ENCODE measurements at places on chromosomes 12 and 14. TPM values are rescaled to one million over a fixed set of nuclear protein-coding genes. Genes with fewer than 3 reads are reported as not detected.

The RHEBL1 gene
- 1.1 TPM for total RNA-seq

The CEBPE gene
- total RNA-seq: not detected

The DDHD1 gene
- total RNA-seq: 25.3 TPM

The YARS2 gene
- 10.9 TPM for total RNA-seq

The TAS2R46 gene
- total RNA-seq: 1.3 TPM

The KRT2 gene
- total RNA-seq: not detected

The GLT1D1 gene
- 3.5 TPM for total RNA-seq

The CRIP1 gene
- total RNA-seq: 96.2 TPM

The ERP27 gene
- total RNA-seq: 9.7 TPM

The SLC6A13 gene
- total RNA-seq: 3.9 TPM

The GPR135 gene
- total RNA-seq: 2.1 TPM

The TPCN1 gene
- 51.9 TPM for total RNA-seq

The PPFIA2 gene
- total RNA-seq: 1.4 TPM

The CMTM5 gene
- 0.96 TPM for total RNA-seq

The KRT83 gene
- not detected for total RNA-seq

- peak; percentile 89 for DNase-seq
Measured at GRCh38 chr12:617304-617915, 45.8 kb downstream of the NINJ2 start.

GRCh38 chr12:130128790-130129735 lies 33.2 kb upstream of the FZD10 start:
- DNase-seq: no peak

- DNase-seq: no peak
Measured at GRCh38 chr12:72246370-72246769, 25.8 kb upstream of the TRHDE start.

- no peak for DNase-seq
Measured at GRCh38 chr12:56801661-56802622, 38.8 kb downstream of the HSD17B6 start.

- DNase-seq: no peak
Measured at GRCh38 chr12:26283617-26284016, 88.2 kb downstream of the SSPN start.

DNA sequence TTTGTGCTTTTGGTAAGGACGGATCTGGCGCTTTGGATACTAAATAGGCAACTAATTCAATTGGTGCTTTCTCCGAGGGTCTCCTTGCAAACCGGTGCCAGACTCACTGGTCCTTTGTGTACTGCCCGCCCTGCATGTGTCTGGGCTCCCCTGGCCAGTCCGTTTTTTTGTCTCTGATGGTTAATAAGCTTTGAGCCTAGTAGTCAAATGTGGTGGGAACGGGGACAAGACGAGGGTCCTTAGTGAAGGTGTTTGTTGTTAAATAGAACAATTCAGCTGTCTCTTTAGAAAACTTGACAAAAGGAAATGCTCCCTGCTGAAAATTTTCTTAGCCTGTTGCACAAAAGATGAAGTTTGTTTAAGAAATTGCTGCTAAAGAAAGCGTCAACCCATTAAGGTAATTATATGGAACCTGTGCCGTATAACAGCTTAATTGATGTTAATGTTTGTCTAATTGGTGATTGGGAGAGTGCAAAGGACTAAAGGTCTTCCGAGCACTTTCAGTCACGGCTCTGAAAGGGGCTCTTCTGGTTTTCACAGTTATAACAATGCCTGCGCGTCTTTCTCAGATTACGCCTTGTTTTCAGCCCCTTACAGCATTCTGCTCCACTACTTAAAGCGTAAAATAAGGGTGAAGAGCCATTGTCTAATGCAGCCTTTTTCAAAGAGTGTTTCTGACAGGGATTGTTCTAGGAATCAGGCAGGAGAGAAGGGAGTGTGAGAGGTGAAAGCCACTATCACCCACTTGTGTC lies 537.4 kb downstream of the PRKD1 start:
- DNase-seq: no peak

GRCh38 chr14:68561531-68562007 lies 231.3 kb downstream of the ZFP36L1 start:
- no peak for DNase-seq

DNA sequence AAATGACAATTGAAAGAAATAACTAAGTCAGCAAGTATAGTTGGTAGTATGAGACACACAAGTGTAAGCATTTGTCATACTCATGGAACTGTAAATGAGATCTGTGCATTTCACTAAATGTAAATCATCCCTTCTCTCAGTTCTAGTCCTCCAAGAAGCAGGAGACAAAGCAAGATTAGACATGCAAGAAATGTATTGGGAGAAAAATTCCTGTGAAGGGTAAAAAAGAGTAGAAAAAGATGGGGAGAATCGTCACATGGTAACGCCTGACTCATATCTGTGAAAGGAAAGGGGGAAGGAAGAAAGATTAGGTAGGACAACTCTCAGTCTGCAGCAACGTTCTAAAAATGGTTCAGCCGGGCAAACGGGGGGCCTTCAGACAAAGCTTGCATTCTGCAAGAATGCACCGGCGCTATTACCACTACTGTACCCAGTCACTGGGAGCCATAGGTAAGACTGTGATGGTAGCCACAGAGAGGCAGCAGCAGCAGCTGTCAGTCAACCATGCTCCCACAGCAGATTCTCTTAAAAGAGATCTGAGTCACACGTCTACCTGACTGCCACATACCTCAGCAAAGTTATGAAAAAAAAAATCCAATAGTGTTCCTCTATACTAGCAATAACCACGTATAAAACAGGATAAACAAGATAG lies 18.0 kb upstream of the RFX4 start:
- no peak for DNase-seq

- DNase-seq: no peak
Measured at GRCh38 chr14:24437736-24438067, 4.9 kb downstream of the SDR39U1 start.

DNA sequence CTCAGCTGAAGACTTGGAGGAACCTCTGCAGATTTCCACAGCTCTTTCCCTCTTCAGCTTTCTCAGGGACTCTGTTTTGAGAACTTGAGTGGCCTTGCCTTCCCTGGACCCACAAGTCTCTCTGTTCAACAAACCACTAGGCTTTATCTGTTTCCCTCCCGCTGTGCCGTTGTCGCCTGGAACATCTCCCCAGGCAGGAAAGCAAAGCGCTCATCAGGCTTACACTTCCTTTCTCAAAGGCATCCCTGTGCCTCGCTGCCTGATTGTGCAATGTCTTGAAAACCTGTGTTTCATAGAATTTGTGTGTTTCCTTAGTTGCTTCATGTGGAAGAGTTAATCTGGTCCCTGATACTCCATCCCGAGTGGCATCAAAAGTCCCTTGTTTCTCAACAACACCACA lies 64.1 kb downstream of the PPM1A start:
- no peak for DNase-seq

DNA sequence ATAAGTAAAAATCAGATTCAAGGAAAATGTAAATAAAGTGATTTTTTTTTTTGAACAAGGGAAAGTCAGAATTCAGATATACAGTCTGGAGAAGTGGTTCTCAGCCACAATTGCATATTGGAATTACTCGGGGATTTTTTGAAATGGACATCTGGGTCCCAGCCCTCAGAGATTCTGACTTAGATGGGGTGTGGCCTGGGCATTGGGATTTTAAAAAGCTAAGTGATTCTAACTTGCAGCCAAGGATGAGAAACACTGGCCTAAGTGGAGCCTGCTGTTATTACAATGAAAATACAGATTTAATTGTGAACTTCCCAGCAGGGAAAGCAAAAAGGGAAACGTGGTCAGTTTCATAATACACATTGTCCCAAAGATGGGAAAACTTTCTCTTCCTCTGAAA lies 273.8 kb downstream of the TTC8 start:
- no peak for DNase-seq

- DNase-seq: no peak
Measured at GRCh38 chr14:31128601-31129526, 78.7 kb downstream of the HECTD1 start.

GRCh38 chr12:70052931-70053497 lies 190.2 kb upstream of the CNOT2 start:
- no peak for DNase-seq

GRCh38 chr14:29798108-29798663 lies 129.5 kb downstream of the PRKD1 start:
- DNase-seq: no peak

GRCh38 chr12:89179983-89180382 lies 172.3 kb downstream of the DUSP6 start:
- DNase-seq: no peak

DNA sequence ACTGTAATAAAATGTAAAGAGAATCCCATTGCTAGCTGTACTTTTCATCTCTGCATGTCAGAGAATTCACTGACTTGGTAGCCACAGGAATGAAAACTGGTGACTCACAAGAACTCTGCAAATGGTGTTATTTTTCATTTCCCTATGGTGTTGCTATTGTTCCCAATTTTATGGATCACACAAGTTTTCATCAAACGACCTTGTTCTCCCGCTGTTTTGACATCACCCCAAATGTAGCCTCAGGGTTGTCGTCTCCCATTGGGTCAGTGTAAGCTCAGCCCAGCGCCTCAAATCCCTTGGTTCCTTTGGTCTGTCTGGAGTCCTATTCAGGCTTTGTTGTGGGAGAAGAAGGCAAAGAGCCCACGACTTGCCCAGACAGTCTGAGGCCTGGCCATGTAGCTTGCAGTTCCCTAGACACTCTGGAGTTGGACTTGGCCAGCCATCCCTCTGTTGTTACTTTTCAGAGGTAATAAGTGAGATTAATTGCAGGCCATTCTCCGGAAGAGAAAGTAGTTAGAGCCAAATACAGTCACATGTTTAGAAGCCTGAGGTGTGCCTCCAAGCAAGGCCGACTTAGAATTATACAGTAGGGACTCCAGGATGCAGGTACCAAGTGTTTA lies 159.2 kb downstream of the TGFB3 start:
- DNase-seq: no peak

DNA sequence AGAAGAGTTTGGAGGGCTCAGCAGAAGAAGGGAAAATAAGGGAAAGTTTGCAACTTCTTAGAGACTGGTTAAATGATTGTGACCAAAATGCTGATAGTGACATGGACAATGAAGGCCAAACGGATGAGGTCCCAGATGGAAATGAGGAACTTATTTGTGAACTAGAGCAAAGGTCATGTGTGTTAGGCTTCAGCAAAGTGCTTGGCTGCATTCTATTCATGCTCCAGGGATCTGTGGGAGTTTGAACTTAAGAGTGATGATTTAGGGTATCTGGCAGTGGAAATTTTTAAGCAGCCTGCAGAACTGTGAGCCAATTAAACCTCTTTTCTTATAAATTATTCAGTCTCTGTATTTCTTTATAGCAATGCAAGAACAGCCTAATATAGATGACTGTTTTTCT lies 88.9 kb upstream of the ARHGAP5 start:
- DNase-seq: no peak

DNA sequence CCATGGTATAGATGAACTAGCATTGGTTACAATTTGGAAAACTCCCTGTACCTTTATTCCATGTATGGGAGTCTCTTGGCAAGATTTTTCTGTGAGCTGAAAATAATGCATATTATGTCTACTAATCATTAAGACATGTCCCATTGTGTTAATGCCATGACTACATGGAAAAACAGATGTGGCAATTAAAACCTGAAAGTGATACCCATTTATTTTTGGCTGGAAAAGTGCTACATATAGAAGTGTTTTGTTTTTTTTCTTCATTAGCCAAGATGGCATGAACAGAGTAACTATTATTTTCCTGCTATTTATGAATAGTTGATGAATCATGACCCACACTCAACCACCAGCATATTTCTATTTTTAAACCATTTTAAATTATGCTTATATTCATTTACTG lies 58.2 kb downstream of the ALG10B start:
- DNase-seq: no peak

- no peak for DNase-seq
Measured at GRCh38 chr12:26370098-26370497, 174.7 kb downstream of the SSPN start.

GRCh38 chr14:57634335-57634734 lies 140.7 kb upstream of the CCDC198 start:
- DNase-seq: no peak

DNA sequence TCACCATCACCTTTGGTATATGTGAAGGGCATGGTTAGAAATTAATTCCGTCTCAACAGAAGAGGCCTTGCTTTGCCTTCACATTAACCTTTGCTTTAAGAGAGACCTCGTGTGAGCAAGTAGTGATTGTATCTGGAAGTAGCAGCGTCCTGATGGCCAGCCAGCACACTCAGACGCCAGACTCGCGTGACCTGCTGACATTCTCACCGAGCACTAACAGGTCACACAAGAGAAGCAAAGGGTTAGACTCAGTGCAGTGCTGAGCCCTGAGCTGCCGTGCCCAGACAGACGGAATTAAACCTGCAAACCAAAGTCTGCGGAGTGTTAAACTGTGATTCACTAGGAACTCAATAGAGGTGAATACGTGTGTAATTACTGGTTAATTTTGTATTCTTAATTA lies 40.1 kb upstream of the MMP17 start:
- no peak for DNase-seq

Data from upper lobe of right lung (tissue), 1 donor.